ENCODE measurements at places on chromosomes 12 and 14.

DNA sequence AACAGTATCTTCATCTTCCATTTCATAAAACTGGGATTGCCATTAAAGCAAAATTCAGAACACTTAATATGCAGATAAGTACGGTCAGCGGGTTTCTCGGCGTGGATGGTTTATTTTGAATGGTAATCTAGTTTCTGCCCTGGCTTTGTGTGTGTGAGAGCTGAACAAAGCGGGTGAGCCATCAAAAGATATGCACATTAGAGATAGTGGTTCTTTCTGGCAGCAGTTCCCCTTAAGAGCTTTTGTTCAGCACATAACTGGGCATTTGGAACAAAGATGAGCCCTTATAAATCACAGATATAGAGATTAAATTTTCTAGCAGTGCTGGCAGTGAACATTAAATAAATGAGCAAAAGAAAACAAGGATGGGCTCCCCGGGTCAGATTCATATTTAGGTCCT is 207.5 kb downstream of the CALM1 start:
- DNase-seq = no peak

DNA sequence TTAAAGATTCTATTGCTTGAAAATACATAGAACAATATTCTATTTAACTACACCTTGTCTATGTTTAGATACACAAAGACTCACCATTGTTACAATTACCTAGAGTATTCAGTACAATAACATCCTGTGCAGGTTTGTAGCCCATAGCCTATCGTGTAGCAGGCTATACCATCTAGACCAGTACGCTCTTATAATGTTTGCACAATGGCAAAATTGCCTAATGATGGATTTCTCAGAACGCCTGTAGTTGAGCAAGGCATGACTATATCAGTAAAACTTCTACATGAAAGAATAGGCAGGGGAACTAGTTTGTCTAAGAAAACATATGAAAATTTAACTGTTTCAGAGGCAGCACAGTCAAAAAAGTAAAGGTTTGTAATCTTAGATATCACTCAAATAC is 375.9 kb downstream of the DAD1 start:
- DNase-seq = no peak

DNA sequence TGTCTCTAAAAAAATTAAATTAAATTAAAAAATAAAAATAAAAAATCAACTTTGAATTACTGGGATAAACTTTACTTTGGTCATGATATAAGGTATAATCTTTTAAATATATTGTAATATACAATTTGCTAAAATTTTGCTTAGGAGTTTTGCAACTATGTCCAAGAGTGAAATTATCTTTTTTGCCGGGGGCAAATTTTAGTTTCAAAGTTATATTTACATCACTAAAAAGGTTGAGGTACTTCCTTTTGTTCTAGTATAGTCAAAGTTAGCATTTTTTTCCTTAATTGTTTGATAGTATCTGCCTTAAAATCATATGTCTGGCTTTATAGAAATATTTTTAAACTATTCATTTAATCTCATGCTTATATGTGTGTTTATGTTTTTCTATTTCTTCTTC is 17.6 kb upstream of the OR10AD1 start:
- DNase-seq = no peak

DNA sequence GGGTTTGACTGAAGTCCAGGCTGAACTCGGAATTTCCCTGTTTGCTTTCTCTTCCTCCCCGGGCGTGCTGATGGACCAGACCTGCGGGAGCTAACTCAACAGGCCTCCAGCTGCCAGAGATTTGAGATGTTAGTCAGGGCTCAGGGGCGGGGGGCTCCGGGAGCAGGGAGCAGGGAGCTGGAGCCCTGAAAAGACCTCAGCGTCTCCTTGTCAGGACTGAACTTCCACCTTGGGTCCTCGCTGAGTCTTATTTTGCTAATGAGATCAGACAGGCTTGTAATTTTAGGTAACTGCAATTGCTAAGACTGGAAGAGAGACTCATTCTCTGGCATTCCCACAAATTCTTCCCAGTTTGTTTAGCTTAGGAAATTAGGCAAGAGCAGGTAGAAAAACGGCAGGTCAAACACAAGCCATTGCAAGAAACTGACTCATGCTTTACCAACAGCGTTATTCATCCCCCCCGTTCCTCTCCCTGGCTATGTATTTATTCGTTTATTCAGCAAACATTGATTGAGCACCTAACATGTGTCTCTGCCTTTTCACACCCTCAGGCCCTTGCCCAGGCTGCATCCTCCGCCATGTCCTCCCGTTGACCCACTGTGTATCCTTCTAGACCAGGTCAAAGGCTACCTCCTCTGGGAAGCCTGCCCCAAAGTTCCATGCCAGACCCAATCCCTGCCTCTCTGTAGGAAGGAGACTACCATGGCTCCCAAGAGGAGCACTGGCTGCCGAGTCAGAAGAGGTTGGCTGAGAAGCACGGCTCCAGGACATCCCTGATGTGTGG is 80.4 kb upstream of the DIO3 start:
- no peak for DNase-seq

DNA sequence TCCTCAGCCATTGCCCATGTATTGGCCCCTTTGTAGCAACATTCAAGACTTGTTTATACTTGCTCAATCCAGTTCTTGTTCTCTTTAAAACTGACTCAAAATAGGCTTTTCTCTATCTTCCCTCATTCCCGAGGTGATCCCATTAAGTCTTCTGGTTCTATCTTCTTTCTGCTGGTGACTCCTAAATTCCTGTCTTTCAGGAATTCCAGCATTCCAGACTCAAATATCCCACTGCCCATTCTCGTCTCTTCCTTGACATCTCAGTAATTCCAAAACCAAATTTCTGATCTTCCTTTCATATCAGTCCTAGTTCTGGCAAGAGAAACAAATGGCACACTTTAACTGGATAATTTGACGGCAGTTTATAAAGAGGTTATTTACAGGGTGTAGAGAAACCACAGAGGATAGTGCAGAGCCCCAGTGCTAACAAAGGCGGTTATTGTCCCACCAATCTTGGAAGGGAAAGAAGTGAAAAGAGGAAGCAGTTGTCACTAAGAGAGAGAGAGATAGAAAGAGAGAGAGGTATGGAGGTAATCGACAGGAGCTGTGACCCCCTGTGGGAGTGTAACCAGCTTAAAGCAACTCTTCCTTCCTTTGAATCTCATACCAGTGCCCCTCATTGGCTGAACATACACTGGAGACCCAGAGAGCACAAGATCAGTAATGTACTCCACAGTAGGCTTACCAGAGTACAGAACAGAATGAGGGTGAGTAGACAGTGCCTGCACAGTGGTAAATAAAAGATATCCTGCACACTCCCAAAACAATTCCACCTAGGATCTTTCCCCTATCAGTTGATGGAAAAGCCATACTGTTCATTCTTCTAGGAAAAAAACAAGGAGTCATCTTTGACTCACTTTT is 177.6 kb upstream of the LMNTD1 start:
- DNase-seq = no peak

DNA sequence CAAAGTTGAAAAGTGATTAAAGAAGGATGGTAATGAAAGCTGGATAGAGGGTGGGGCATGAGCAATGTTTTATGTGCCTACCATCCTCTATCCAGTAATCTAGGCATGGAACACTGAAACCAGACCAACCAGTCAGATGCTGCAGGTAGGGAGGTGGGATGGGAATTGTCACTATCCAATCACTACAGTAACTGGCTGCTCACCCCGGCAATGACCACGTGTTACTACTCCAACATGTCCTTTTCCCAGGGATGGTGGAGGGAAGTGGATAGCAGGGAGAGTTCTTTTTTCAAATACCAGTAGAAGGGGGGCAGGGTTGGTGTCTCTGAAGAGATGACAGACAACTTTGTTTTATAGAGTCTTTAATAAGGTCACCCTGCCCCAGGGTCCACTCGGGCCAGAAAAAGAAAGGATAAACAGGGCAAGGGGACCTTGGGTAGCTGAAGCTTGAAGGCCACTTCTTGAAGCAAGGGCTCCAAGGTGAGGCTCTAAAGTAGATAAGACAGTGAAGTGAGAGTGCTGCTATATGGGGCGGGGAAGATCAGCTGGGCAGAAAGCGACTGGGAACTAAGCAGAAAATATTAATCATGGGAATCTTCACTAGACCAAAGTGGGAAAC is 14.7 kb upstream of the CDH24 start:
- DNase-seq = no peak
